Gastrocnemius medialis (tissue), 4 donors: ENCODE measurements at places on chromosomes 2 and 18.

GRCh38 chr2:29281916-29282247 lies 166.7 kb downstream of the CLIP4 start:
- no peak for DNase-seq

GRCh38 chr2:39050109-39050508 lies 70.7 kb downstream of the SOS1 start:
- DNase-seq, result no peak

DNA sequence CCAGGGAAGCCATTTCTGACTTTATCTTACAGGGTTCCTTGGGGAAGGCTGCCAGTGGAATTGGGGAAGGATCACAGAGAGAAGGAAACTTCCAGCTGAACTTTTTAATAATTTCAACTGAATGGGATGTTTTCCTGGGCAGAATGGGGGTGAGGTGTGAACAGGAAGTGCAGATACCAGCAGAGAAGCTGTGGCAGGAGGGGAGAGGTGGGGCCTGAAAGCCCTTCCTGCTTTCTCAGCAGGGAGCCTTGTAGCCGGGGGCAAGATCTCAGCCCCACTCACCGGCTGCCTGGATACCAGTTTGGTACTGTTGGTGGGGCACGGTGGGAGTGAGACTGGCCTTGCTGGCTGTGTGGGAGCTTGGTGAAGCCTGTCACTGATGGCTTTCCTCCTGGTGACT lies 170.5 kb downstream of the ZBTB7C start:
- DNase-seq, result no peak

- no peak for DNase-seq
Measured at GRCh38 chr2:230011617-230012016, 57.1 kb downstream of the SLC16A14 start.

GRCh38 chr2:96503637-96504243 lies 1.4 kb downstream of the NEURL3 start:
- no peak for DNase-seq
